ENCODE measurements at places on chromosomes 2 and 18.

DNA sequence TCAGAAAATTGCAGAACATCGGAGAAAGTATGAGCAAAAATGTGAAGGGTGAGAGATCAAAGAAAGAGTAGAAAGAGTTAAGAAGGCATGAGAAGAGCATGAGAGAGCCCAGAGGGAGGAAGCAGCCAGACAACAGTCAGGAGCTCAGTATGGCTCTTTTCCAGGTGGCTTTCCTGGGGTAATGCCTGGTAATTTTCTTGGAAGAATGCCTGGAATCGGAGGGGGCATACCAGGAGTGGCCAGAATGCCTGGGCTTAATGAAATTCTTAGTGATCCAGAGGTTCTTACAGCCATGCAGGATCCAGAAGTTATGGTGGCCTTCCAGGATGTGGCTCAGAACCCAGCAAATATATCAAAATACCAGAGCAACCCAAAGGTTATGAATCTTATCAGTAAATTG, 271.8 kb upstream of the TFPI start:
- DNase-seq = no peak

DNA sequence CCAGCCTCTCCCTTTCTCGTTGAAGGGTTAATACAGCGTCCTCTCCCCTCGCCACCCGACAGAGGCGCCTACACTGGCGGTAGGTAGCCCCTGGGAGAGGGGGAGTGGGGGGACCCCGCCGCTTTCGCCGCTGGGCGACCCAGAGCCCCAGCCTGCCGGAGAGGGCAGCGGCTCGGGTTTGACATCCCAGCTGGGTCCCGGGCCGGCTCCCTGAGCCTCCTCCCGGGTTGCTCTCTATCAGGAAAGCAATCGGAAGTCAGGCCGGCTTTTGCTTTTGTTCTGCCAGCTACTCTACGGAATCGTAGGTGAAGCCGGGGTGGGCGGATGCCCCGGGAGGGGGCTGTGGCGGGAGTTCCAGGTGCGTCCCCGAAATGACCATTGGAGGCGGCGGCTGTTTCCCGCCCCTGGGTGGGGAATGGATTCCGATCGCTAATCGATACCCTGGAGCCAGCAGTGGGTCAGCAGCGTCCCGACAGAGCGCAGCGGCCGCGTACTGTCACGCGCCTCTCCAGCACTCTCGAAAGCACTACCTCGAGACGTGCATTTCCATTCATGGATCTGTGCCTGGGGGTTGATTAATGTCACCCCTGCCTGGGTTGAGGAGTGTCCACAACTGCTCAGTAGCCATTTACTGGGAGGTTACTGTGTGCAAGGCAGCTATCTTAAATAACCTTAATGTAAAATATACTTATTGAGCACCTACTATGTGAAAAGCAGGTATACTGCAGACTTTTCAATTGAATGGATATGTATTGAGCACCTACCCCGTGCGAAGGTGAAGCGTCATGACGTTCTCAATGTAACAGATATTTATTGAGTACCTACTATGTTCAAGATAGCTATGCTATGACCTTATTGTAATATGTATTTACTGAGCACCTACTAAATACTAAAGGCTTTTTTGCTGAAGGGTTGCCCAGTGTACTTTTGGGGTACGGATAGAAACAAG, 1.1 kb downstream of the MAPK4 start:
- DNase-seq = no peak

DNA sequence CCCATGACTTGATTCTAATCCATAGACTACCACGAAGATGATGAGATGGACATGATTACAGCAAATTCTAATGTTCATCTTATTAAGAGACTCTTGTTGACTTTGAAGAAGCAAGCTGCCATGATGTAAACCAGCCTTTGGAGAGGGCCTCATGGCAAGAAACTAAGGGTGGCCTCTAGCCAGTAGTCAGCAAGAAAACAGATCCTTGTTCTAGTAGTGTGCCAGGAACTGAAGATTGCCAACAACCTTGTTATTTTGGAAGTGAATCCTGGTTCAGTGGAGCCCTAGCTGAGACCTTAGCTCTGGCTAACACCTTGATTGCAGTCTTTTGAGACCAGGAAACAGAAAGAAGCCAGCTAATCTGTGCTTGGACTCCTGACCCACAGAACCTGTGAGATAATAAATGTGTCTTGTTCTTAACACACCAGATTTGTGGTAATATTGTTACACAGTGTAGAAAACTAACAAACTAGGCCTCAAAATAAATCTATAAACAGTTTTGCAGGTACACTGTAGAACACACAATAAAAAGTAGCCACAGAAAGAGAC, 10.0 kb downstream of the PHOSPHO2 start:
- no peak for DNase-seq

GRCh38 chr2:114089636-114090319, 199.9 kb downstream of the ACTR3 start:
- no peak for DNase-seq

- no peak for DNase-seq
Observed at GRCh38 chr18:56246916-56247315, 391.5 kb downstream of the TXNL1 start.

DNA sequence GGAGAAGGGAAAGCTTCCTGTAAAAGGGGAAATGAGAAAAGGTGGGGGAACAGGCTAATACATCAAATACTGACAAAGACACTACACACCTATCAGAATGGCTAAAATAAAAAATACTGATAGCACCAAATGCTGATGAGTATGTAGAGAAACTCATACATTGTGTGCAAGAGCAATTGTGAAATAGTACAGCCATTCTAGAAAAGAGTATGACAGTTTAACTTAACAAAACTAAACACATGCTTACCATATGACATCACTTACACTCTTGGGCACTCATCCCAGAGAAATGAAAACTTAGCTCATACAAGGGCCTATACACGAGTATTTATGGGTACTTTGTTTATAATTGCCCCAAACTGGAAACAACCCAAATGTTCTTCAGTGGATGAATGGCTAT, 53.4 kb downstream of the ZNF638 start:
- DNase-seq = no peak

GRCh38 chr2:150783896-150784295, 296.4 kb upstream of the RND3 start:
- DNase-seq = no peak

DNA sequence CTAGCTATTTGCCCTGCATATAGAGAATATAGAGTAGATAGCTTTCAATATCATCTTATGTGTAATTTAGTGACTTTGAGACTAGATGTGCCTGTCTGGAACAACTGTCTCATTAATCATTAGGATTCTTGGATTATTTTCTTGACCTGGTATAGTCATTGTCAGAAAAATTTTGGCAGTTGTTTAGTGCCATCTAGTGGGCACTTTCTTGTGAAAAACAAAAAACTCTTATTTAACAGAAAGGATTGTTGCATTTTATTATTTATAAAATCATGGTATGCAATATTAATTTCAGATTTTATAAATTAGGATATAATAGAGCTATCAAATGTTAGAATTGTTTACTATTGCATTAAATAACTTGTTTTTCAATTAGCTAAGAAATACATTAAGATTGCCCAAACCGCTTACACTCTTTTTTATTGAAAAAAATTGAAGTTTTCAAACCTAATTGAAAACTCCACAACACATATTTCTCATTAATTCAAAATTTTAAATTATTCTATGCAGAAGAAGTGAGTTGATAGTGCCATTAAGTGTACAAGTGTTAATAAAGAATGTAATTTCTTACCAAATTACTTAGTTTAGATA, 80.3 kb downstream of the DYNAP start:
- DNase-seq = no peak

DNA sequence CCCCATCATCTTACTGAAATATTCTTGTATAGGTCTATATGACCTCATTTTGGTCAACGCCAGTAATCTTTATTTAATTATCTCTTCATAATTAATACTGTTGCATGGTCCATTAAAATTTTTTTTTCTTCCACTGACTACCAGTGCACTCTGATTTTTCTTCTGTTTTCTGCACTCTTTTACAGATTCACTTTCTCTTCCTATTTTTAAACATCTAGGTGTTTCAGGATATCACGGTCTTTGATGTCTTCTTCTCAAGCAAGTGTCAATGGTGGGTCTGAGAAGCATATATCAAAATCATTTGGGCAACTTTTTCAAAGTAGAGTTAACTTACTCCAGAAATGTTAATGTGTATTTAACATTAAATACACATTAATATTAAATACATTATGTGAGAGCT, 51.4 kb downstream of the CCDC141 start:
- no peak for DNase-seq
